ENCODE measurements at places on chromosomes 5 and 9.

DNA sequence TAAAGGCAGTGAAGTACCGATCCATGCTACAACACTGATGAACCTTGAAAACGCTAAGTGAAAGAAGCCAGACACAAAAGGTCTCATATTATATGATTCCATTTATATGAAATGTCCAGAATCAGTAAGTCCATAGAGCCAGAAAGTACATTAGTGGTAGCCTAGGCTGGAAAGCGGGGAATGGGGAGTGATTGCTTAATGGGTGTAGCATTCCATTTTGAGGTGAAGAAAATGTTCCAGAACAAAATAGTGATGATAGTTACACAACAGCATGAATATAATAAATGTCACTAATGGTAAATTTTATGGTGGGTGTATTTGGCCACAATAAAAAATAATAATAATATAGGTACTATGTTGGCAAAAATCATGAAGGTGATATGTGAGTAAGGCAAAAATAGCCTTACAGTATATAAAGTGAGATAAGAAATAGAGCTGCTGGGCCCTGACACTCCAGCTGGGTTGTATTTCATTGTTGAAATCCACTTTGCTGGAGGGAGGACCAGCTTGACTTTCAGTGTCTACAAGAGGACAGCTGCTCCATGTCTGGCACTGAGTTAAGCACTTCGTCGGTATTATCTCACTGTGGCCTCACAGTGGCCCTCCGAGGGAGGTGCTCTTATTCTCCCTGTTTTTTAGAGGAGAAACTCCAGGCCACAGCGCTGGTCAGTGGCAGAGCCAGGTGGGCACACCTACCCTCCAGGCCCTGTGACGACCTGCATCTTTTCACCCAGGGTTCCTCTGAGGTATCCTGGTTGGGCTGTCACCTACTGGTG is 22.4 kb upstream of the ANGPTL2 start:
- DNase-seq: no peak

GRCh38 chr5:51373880-51374523 is 9.2 kb upstream of the ISL1 start:
- DNase-seq: peak; percentile 42

DNA sequence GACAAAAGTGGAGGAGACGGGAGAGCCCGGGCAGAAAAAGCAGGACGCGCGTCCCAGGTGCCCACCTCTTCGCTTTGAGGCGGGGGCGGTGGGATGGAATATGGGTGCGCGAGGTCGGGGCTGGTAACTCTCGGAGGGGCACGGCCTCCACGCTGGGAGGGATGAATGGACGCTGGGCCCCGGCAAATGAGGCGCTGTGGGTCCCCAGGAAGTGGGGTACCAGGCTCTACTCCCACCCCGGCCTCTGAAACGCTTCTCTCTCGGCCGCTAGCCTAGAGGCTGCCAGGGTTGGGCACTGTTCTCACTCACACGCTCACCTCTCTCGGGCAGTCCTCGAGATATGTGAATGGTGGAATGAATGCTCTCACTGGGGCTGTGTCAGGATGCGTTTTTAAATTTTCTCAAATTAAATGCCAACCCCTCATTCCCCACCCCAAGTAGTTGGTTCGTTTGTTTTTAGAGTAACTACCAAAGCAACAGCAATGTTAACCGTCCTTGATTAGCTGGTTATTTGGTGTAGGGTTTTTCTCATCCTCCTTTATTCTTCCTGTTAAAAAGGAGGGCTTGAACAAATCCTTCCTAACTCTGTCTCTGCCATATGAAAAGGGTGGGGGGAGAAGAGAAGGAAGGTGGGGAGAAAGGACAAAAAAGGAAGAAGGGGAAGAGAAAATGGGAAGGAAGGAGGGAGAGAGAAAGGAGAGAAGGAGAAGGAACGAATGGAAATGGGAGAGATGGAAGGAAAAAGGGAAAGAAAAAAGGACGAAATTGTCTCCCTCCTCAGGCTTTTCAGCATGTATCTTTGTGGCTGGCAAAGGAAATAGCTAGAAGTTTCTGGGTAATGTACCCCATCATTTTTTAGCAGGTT is 1.3 kb upstream of the EBF1 start:
- no peak for DNase-seq

DNA sequence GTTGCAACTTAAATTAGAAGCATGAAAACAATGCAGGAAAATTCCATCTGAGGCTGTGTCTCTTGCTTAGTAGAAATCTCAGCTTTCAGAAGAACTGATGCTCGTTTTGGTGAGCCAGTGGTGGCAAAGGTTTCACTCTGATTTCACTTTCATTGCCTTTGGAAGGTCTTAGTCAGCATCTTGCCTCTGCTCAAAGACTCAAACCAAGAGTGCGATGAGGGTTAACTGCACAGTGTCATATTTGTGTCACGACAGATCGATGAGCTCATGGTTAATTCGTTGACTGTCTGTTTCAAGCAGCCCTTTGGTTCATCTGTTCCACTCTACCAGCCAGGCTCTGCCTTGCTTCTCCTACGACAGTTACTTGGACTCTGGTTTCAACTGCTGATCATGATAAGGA is 331.3 kb upstream of the KIF2A start:
- no peak for DNase-seq

- DNase-seq: no peak
Observed at GRCh38 chr9:136081113-136081825, 13.8 kb downstream of the NACC2 start.
